GM23248 (cell line): ENCODE measurements at places on chromosomes 13 and 19. TPM values are rescaled to one million over a fixed set of nuclear protein-coding genes. Genes with fewer than 3 reads are reported as not detected.

DNA sequence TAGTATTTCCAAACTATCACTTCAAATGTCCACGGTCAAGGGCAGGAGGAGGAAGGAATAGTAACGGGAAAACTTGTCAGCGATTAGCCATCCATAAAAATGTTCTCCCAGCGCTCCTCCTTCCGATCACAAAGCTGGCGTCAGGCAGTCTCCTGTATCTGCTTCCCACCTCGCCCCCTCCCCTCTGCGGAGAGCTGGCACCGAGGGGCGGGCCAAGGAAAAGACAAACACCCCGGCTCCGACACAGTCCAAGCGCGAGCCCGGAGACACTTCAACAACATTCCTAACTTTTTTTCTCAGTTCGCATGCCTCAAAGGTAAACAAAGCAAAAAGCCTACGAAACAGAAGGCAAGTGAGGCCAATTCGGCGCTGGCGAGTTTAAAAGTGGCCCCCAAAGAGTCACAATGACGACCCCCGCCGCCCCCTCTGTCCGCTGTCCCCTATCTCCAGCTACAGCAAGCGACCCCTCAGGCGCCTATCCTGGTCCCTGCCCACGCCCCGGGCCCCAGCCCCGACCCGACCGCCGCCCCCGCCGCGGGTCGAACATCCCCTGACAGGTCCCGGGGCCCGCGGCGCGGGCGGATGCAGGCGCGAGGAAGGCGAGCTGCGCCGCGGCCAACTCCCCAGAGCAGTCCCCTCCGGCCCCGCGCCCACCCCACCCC is 736 bp downstream of the SMAD9 start:
- DNase-seq: peak; percentile 74

DNA sequence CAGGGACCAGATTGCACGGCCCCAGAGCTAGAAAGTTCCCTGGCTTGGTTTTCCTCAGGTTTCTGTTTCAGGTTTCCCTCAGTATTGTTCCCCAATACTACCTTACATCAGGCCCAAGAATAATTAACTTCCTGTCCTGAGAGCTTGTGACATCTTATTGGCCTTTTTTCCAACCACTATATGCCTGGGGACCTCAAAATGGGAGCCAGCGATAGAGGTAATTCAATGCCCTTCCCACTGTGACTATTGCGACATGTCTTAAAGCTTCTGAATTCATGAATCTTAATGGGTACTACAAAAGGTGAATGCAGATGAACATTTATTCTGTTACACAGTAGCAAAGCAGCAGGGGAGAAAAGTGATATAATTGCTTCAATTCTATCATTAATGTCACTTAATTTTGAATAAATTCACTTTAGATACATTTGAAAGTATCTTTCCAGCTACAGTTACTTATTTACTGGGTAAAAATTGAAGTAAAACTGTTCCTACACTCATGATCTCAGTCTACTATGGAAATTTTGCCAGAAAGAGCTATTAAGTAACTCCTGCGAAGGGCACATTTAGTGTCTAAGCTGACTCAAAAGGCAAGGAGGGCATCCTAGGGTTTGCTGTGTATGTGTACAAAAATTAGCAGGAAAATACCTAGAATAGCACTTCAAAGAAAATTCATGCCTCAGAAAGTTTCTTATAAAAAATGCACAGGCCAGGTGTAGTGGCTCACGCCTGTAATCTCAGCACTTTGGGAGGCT is 4.1 kb downstream of the CRYL1 start:
- no peak for DNase-seq

GRCh38 chr13:42112864-42113263 is 64.4 kb downstream of the DGKH start:
- no peak for DNase-seq

DNA sequence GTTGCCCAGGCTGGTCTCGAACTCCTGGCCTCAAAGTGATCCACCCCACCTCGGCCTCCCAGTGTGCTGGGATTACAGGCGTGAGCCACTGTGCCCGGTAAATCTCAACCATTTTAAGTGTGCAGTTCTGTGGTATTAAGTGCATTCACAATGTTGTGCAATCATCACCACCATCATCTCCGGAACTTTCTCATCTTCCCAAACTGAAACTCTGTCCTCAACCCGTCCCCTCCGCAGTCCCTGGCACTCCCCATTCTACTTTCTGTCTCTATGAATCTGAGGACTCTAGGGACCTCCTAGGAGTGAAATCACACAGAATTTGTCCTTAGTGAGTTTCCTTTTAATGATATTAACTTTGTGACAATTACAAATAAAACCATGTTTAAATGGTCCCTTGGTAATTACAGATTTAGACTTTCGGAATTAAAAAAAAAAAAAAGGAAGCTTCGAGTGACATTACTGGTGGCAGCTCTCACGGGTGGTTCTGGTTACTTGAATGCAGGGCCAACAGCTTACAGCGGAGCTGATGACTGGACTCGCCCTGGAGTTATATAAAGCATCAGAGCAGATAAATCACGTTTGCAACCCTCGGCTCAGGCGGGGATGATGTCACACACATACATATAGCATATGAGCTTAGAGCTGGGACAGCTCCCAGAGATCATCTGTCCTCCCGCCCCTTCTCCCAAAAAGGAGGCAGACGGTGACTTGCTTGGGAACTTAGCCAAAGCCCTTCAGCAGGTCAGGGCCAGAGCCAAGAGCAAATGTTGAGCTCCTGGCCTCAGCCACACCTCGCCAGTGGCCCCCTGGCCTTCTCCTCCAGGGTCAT is 89.8 kb downstream of the ZNF557 start:
- peak; percentile 99 for DNase-seq

DNA sequence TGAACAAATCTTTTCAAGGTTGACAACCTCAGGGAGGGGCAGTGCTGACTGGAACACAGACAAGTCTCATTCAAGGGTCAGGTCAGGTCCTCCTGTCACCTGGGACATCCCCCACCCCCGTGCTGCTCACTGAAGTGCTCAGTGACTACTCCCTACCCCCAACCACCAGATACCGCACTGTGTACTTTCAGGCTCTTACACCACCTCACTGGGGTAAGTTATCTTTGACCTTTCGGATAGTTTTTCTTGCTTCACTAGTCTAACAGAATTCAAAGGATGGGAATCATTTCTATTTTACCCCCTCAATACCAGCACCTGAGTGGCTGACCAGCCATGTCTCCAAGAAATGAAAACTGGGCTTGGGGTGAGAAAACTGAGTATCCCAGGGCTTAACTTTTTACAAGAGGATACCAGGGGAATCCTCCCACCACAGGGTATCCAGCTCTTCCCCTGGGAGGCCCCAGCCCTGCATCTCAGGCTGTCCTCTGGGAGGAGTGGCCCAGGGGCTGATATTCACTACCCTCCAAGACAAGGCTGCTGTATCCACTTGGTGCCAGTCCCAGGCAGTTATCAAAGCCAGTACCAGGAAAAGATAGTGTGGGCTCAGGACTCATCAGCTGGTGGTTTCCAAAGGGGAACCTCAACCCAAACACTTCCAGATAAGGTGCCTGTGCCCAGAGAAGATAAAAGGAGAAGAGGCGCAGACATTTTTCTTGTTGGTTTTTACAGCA is 2.1 kb downstream of the ZNF563 start:
- no peak for DNase-seq

The FCAR gene
- not detected in 2 replicates for polyA plus RNA-seq

The GPR12 gene
- not detected in 2 replicates for polyA plus RNA-seq

The ZNF208 gene
- not detected in 2 replicates for polyA plus RNA-seq

The LILRB4 gene
- not detected in 2 replicates for polyA plus RNA-seq

The ZNF681 gene
- 0.38 and 1.1 TPM in 2 replicates for polyA plus RNA-seq
